Anterior cingulate cortex (tissue), 58 donors: ENCODE measurements at places on chromosomes 6 and 20.

DNA sequence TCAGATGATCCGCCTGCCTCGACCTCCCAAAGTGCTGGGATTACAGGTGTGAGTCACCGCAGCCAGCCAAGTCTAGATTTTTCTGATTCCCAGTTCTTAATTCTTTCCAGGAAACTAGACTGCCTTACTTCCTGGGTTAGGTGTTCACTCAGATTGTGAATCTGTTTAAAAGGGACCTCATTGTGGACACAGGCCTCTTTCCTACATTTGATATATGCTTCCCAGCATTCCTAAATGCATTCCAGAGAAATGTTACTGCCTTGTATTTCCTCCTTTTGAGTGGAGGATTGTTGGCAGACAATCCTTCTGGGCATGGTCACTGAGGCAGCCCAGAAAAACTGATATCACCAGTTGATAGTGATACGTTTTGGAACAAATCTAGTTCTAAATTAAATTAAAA lies 15.7 kb downstream of the TMEM181 start:
- no peak for DNase-seq

GRCh38 chr20:8386991-8387390 lies 254.9 kb downstream of the PLCB1 start:
- no peak for DNase-seq

DNA sequence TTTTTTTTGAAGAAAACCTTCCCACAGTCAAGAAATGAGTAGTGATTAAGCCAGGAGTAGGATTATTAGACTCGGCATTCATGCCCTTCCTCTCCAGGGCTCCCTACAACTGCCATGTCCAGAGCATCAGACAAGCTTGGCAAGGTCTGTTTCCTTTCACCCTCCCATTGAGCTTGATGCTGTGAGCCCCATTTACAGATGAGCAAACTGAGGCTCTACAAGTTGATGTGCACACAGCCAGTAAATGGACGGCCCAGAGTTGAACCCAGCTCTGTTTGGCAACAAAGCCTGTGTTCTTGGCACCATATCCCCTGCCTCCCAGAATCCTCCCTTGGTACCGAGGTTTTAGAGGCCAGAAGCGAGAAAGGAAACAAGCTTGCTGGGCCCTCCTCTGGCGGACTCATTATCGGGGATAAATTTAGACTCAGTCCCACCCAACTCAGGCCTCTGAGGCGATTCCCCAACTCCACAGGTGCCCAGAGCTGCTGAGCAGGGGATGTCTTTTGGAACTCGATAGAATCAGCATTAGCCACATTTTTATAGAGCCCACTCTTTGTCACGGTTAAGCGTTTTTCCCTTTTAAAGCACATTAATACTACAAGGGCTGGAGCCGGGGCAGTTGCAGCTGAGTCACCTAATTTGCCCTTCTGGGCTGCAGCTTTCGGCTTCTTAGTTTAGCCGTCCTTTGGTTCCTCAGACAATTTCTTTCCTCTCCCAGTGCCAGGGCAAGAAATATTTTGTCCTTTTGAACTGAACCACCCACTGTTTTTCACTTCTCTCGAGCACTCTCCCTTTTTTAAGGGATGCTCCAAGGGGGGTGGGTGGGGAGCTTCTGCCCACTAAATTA lies 23.0 kb upstream of the NFATC2 start:
- DNase-seq = no peak

DNA sequence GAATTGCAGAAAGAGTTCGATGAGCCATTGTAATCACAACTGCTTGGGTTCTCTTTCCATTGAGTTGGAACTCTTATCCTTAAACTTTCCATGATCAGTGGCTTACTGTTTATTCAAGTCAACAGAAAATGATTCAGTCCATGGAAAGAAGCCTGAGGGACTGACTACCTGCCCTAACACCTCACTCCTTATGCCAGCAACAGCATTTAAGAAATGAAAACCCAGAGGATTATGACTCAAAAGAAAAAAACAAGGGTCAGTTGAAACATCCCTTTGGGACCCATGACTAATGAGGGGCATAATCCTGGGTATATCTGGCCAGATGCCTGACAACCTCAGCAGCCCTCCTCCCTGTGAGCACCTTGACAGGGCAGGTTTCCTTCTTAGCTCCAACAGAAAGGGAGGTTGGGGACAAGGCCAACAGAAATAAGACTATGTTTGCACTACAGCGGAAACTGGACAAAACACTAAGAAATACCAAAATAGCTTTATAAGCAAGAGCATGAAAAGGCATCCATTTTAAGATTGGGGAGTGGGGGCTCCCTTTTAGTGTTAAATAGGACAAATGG lies 106.7 kb downstream of the MAP3K5 start:
- DNase-seq = no peak

DNA sequence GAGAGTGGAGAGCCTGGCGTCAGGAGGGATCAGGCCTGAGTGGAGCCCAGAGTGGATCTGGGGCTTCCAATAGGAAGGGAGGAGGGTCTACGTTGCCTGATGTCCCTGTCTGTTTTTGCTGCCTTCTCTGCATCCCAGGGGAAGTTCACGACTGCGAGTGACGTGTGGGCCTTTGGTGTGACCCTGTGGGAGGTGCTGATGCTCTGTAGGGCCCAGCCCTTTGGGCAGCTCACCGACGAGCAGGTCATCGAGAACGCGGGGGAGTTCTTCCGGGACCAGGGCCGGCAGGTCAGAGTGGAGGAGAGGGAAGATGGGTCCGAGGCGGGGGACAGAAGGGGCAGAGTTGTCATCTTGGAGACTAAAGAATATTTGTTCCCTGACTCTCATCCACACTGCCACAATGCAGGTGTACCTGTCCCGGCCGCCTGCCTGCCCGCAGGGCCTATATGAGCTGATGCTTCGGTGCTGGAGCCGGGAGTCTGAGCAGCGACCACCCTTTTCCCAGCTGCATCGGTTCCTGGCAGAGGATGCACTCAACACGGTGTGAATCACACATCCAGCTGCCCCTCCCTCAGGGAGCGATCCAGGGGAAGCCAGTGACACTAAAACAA lies 9.2 kb upstream of the GTF2H4 start:
- no peak for DNase-seq

DNA sequence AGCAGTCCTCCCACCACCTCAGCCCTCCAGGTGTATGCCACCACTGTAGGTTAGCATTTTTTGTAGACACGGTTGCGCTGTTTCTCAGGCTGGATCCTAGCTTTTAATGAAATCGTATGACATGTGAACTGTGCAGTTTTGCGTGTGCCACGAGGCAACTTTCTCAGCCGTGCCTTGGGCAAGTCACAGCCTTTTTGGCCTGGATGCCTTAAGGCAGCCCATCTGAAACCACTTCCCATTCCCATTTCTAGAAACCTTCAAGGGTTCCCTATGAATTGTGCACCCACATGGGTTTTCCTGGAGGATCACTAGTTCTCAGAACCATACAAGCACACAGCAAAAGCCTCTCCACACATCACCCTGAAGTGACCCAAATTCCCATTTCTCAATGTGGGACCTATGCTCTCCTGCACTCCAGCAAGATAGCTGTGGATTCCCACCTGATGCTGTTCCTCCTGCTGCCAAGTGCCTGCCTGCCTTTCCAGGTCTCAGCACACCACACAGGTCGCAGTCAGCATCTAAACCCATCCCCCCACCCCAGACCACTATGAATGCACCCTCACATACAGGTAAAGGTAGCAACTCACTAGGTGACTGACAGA lies 28.9 kb downstream of the SNX5 start:
- no peak for DNase-seq

DNA sequence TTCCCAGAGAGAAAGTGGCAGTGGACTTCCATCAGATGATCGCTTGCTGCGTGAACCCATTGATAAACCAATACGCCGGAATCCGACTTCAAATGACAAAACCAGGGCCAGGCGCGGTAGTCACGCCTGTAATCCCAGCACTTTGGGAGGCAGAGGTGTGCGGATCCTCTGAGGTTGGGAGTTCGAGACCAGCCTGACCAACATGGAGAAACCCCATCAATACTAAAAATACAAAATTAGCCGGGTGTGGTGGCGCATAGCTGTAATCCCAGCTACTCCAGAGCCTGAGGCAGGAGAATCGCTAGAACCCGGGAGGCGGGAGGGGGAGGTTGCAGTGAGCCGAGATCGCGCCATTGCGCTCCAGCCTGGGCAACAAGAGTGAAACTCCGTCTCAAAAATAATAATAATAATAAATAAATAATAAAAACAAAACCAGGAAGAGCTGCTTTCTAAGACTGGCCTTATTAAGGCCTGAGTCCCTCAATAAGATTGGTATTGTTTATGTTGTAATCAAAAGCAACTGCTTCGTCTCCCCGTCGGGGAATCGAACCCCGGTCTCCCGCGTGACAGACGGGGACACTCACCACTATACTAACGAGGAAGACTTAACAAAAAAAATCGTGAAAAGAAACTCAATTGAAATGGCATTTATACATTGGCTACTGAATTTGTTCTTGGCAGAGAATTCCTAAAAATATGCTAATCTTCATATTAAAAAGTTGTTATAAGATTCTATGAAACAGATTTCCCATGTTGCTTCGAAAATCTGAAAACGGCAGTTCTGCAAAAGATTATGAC lies 110.2 kb upstream of the ZNF184 start:
- no peak for DNase-seq

GRCh38 chr6:24149296-24149695 lies 23.3 kb downstream of the NRSN1 start:
- DNase-seq = no peak

GRCh38 chr20:21508230-21509078 lies 5.4 kb downstream of the NKX2-2 start:
- DNase-seq = peak; percentile 89

- DNase-seq = no peak
Observed at GRCh38 chr6:124433387-124434160, 528.7 kb upstream of the RNF217 start.

GRCh38 chr6:28586324-28586723 lies 60.6 kb downstream of the GPX5 start:
- DNase-seq = no peak

DNA sequence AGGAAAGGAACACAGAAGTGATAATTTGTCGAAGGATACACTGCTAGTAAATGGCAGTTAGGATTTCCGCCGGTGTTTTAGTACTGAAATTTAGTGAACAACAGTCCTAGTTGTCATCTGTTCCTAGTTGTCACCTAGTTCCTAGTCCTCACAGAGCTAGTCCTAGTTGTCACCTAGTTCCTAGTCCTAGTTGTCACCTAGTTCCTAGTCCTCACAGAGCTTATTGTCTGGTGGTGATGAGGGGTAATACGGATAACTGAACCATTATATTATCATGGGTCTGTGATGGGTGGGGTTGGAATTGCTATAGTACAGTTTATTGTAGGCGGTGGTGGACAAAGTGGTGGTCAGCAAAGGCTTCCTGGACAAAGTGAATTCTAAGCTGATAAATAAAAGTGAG lies 1.8 kb downstream of the SNRNP48 start:
- no peak for DNase-seq

DNA sequence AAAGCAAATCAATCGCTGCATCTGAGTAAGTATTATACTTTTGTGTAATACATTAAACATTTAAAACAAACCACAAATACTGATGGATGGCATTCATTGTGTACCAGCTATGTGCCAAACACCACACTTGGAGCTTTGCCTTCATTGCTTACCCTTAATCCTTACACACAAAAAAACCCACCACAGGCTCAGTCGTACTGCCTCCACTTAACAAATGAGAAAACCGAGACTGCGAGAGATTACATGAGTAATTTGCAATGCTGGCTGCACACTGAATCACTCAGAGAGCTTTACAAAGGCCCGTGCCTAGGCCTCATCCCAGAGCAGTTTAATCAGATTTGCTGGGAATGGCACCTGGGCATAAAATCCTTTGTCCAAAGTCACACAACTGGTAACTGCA lies 130.5 kb downstream of the EDN1 start:
- no peak for DNase-seq

GRCh38 chr6:52994031-52994838 lies 849 bp downstream of the GSTA4 start:
- DNase-seq = peak; percentile 56

GRCh38 chr6:167815296-167815980 lies 11.3 kb upstream of the AFDN start:
- no peak for DNase-seq

GRCh38 chr20:37317316-37317715 lies 27.9 kb downstream of the MANBAL start:
- DNase-seq = no peak

GRCh38 chr20:10387686-10388085 lies 46.3 kb downstream of the MKKS start:
- no peak for DNase-seq

DNA sequence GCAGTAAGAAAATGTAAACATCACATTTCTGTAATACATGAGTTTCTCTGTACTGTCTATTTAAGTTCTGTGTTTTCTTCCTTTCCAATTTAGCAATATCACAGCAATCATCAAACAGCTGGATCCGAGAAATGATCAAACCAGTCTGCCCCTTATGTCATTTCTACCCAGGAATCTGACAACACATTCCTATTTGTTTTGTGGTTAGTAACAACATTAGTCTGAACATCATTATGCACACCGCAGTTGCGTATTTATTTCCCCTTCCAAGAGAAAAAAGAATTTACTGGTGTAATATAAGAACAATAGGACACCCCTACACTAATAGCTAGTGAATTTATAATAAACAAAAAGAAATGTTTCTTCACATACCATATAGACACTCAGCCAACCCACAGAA lies 179.5 kb downstream of the BTBD9 start:
- no peak for DNase-seq

DNA sequence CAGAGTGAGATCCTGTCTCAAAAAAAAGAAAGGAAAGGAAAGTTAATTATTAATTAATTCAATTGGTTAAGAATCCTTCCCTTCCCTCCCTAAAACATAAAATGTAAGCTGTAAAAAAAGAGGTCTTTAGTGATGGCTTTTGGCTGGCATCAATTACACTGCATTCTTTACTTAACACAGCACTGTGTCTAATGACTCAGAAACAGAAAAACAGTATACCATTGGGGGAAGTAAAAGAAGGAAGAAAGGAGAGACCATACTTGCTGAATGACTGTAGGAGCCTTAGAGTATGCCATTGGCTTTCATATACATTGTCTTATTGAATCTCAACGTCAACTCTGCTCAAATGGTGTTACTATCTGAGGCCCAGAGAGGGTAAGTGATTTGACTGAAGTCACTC lies 18.3 kb upstream of the CITED2 start:
- no peak for DNase-seq

DNA sequence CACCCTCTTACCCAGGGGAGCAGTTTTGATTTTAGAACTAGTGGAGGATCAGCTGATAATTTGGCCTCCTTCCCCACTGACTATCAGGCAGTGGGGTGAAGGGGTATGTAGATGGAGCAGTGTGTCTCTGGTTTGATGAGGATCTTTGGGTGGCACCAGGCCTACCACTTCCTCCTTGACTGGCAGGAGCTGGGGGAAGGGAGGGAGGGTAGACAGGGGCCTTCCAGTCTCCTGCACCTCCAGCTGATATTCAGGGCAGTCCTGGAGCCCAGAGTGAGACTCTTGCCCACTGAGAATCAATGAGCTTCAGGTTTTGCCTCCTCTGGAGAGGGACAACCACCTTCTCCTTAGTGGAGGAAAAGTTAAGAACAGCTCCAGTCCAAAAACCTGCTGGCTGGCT lies 3.2 kb downstream of the DEF6 start:
- no peak for DNase-seq
